Stimulated activated CD4-positive, alpha-beta T cell treated with anti-CD3 and anti-CD28 coated beads, Interleukin-4, amount 100 ng/mL, for 1 hour (primary cell): ENCODE measurements at places on chromosomes 16 and 17.

- no peak for DNase-seq
Measured at GRCh38 chr16:27799896-27800295, 250.0 kb downstream of the KATNIP start.

- no peak for DNase-seq
Measured at GRCh38 chr16:53057658-53058057, 2.9 kb downstream of the CHD9 start.

DNA sequence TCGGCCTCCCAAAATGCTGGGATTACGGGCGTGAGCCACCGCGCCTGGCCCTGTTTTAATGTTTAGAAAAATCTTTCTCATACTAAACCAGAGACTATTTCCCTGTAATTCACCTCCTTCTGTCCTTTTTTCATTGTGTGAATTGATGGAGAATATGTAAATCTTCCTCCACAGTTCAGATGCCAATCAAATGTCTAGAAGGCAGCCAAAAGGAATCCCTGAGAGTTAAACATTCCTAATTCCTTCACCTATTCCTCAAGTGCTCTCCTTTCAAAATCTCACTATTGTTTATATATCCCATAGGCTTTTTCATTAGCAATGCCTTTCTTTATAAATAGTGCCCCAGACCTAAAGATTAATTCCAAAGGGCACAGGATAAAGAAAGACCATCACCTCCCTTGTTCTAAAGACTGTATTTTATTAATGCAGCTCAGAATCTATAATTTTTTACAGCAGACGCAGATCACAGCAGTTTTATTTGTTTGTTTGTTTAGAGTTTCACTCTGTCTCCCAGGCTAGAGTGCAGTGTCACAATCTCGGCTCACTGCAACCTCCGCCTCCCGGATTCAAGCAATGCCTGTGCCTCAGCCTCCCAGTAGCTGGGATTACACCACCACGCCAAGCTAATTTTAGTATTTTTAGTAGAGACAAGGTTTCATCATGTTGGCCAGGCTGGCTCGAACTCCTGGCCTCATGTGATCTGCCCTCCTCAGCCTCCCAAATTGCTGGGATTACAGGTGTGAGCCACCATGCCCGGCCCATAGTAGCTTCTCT lies 30.5 kb downstream of the COPZ2 start:
- DNase-seq, result no peak

- no peak for DNase-seq
Measured at GRCh38 chr17:56172517-56172982, 19.3 kb downstream of the ANKFN1 start.

DNA sequence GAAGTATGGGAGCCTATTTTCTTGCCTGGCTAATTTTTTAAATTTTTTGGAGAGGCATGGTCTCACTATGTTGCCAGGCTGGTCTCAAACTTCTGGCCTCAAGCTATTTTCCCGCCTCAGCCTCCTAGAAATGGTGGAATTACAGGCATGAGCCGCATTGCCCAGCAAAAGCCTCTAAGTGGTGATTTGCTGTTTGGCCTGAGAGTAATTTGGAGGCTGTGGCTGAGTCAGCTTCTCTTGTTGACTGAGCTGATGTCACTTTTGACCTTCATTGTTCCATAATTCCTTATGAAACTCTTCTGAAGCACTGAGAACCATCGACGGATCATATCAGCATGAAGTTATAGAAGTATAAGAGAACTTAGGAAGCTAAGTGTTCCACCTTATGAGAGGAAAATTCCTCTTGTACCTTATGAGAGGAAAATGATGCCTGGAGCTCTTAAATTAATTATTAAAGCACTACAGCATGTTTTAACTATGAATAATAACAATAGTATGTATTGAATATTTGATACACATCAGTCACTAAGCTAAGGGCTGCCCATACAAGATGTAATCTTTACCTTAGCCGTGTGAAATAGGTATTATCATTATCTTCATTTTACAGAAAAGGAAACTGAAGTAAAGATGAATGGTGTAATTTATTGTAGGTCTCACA lies 220.8 kb upstream of the MON1B start:
- DNase-seq, result no peak

GRCh38 chr17:27633312-27634025 lies 2.5 kb downstream of the LGALS9 start:
- DNase-seq, result no peak

DNA sequence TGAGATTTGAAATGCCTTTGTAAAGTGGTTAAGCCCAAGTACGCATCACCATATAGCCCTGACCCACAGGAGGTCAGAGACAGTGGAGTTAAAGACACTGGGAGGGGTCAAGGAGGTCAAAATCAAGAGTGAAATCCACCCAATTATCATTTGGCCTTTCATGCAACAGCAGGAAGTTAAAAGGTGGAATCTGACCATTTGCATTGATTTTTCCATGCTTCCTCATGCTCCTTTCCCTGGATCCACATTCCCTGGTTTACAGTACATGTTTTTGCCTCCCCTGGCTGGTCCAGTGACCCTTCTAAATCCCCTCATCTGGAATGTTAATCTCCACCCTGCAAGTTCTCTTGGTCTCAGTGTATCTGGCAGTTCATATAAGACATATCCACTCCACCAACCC lies 36.6 kb upstream of the TOM1L1 start:
- DNase-seq, result no peak

GRCh38 chr17:8953156-8953885 lies 12.2 kb downstream of the PIK3R5 start:
- DNase-seq, result no peak

DNA sequence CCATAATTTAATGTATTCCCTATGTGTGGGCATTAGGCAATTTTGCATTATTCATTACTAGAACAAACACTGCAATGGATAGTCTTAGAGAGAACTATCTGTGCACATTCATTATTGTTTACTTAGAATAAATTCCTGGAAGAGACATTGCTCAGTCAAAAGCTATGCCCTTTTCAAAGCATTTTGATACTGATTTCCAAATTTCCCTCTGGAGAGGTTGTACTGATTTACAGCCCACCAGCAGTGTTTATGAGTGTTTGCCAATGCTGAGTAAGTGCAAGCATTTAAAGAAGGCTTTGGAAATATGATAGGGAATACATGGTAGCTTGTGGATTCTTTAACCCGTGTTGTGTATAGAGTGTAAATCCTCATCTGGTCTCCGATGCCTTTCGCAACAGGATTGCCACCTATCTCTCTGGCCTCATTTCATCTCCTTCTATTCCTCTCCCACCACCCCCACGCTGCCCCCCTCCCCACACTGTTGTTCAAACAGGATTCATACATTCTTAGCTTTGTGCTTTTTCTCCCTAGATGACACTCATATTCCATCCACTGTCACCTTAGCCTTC lies 33.4 kb upstream of the MMD start:
- DNase-seq, result no peak

DNA sequence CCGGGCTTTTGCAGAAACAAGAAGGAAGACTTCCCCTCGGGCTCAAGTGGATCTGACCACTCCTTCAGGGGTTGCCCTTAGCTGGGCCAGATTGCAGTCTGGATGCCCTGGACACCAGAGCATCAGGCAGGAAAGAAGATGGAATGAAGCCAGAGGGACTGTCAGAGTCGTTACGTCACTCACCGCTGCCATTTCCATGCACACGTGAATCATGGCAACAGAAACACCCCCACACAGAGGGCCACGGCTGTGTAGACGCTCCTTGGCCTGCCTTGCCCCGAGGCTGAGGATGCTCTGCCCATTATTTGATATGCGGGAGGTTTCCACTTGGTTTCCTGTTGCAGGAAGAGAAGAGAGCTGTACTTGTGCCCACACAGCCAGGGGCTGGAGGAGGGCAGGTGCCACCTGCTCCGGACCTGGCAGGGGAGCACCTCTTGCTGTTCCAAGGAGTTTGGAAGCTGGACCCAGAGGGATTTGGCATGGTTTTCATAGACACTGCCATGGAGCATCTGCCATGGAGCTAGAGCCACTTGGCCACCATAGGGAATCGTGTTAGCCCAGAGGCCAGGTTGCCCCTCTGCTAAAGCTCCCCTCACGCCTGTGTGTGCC lies 29.4 kb downstream of the RBFOX3 start:
- no peak for DNase-seq

DNA sequence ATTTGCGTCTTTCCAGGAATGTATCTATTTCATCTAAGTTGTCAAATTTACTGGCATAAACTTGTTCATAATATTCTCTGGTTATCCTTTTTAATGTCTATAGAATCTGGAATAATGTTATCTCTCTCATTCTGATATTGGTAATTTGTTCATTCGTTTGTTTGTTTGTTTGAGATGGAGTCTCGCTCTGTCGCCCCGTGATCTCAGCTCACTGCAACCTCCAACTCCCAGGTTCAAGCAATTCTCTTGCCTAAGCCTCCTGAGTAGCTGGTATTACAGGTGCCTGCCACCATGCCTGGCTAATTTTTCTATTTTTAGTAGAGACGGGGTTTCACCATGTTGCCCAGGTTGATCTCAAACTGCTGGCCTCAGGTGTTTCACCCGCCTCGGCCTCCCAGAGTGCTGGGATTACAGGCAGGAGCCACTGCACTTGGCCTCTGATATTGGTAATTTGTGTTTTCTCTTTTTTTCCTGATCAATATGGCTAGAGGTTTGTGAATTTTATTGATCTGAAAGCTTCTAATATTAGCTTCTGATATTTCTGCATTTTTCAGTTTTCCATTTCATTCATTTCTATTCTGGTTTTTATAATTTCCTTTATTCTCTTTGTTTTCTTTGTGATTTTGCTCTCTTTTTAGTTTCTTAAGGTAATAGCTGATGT lies 59.5 kb downstream of the RBBP6 start:
- no peak for DNase-seq

DNA sequence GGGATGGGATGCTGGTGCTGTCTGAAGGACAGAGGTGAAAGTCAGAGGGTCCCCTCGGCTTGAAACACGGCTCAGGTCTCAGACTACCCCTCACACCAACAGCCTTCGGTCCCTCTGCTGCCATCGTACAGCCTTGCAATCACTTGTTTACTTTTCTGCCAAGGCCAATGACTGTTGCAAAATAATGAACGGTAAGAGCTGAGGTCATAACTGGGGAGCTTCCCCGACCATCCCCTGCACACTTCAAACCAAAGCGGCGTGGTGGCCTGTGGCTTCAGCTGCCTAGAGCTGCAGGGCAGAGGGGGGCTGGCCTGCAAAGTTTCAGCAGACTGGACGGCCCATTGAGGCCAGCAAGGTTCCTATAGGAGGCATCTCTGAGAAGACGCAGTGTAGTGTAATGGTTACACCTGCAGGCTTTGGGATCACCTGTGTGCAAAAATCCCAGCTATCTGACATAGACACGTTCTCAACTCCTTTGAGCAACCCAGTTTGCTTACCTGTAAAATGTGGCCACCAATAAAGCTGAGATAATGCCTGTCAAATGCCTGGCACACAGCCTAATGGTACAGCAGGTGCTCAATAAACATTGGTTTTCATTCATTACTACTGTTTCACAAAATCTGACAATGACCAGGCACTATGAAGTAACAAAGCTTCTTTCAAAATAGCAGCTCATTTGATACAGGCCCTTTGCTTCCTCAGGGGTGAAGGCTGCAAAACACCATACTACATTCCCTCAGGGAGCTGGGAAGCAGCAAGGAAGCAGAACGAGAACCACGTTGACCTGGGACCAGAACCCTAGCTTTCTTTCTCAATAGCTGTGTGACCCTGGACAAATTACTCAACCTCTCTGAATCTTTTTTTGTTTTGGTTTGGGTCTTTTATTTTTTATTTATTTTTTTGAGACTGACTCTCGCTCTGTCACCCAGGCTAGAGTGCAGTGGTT lies 5.0 kb downstream of the PAM16 start:
- no peak for DNase-seq

DNA sequence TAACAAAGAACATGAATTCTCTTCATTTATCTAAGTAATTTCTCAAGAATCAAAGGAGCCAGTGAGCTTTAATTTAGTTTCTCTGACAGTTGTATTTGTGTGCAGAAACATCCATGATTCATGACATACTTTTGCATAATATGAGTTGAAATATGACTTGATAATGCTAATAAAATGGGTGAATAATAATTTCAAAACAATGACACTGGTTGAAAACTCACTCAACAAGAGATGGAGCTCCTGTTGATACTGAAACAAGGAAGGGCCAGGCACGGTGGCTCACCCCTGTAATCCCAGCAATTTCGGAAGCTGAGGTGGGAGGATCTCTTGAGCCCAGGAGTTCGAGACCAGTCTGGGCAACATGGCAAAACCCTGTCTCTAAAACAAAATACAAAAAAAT lies 147.0 kb downstream of the MAP2K6 start:
- DNase-seq, result no peak

- no peak for DNase-seq
Measured at GRCh38 chr17:74604200-74604599, 12.1 kb upstream of the CD300LD start.

GRCh38 chr17:9855036-9855435 lies 29.3 kb downstream of the GLP2R start:
- no peak for DNase-seq

DNA sequence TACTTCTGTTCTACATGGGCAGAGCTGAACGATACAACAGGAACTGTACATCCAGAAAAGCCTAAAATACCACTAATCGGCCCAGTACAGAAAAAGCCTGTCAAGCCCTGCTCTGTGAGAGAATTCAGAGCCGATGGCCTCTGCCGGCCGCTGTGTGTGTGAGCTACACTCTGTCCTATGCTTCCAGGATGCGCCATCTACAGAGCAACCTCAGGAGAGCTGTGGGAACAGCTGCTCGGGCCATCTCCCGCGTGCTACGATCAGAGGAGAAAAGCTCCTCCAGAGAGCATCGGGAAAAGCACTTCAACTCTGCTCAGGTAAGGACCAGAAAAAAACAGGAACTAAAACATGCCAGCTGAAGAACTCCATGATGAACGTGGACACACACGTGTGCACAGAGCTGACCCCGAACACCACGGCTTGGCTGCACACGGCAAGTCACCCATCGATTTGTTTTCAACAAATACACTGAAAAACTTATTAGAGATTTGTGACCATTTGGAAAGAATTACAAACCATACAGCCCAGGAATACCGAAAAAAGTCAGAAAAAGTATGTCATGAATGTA lies 115.9 kb downstream of the ANKRD11 start:
- DNase-seq, result no peak

GRCh38 chr16:927406-927805 lies 43.4 kb downstream of the LMF1 start:
- DNase-seq, result no peak

GRCh38 chr16:13992322-13992721 lies 72.4 kb downstream of the ERCC4 start:
- DNase-seq, result no peak

GRCh38 chr16:79598063-79598347 lies 2.5 kb downstream of the MAF start:
- no peak for DNase-seq
